ENCODE measurements at places on chromosomes 2 and 18.

GRCh38 chr2:80330527-80331450 is 26.2 kb upstream of the LRRTM1 start:
- no peak for DNase-seq

DNA sequence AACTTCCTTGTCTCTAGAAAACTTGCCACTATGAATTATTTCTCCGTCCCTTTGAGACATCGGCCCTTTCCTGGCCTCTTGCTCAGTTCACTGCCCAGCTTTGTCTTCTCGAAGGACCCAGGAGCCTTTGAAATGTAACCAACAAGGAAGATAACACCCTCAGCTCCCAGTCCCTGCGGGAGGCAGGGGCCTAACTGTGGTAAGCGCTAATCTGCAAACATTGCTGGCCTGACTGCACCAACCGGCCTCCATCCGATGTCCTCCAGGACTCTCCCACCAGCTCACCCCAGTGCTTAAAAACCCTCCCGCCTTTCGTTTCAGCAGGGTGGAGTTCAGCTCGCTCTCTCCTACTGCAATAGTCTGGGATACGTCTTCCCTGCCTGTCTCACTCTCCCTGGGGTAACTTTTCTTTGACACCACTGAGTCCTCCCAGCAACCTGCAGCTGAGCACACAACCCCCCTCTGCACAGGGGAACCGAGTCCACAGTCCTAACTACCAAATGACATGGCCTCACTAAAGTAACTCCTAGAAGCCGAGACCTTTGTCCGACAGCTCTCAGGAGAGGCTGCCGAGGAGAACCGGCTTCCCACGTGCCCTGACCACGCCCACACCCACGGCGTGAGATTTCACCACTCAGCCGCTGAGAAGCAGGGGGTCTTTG is 76.1 kb downstream of the MBP start:
- DNase-seq: no peak

DNA sequence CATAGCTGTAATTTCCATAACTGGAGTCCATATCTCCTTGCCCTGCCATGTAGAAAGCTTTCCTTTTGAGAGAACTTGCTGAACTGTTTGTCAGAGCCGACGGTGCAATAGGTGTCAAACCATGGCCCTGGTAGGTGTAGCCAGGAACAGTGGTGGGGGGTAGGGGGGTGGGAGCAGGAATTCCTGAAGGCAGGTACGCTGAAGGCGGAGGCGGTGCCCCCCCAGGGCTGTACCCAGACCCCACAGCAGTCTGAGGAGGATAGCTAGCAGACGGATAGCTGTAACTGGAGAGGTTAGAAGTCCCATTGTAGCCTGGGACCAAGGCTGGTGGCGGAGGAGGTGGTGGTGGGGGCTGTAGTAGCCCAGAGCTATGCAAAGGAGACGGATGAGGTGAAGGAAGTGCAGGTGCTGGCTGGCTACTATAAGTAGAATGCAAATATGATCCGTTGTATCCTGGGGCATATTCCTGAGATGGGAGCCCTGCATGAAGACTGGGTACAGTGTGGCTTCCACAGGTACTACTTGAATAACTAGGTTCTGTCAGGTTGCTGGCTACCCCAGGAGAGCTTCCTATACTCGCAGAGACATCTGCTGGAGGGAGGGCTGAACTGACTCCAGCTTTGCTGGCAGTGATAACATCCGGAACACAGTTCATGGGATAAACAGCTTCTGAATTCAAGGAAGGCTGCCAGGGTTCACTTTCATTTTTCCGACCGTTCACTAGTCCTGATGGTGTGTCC is 124.8 kb downstream of the FIGN start:
- no peak for DNase-seq

DNA sequence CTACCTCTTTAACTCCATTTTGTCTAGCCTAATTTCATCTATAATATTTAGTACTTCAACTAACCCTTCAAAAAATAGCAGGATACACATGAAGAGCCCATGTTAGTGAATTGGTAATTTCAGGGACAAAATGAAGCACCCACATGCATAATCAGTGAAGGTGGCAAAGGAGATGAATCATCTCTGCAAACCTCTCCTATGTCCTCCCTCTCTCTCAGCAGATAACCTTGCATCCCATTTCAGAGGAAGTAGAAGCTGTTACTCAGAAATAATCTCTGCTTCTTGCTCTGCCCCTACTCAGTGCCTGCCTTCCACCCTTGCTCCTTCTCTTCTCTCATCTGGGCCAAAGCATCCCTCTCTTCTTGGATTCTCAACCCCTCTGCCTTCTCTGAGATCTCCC is 60.2 kb upstream of the CAVIN2 start:
- no peak for DNase-seq

GRCh38 chr2:1498176-1498575 is 84.9 kb downstream of the TPO start:
- no peak for DNase-seq

DNA sequence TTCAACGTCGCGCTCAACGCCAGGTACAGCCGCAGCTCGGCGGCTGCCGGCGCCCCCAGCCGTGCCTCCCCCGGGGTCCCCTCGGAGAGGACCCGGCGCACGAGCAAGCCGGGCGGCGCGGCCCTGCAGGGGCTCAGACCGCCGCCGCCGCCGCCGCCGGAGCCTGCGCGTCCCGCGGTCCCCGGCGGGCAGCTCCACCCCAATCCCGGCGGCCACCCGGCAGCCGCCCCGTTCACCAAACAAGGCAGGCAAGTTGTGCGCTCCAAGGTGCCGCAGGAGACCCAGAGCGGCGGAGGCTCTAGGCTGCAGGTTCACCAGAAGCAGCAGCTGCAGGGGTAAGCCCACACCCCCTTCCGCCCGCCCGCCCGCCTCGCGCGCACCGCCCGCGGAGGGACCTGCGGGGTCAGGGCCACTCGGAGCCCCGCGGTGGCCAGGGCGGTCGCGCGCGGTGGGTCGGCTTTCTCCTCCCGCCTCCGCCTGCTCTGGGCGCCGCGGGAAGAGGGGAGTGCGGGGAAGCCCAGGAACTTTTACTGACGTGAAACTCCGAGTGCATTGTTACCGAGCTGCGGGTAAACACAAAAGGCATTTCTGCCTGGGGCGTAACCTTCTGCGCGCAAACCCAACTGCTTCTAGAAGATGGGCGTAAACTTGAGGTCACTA is 861 bp downstream of the LTBP1 start:
- peak; percentile 7 for DNase-seq

DNA sequence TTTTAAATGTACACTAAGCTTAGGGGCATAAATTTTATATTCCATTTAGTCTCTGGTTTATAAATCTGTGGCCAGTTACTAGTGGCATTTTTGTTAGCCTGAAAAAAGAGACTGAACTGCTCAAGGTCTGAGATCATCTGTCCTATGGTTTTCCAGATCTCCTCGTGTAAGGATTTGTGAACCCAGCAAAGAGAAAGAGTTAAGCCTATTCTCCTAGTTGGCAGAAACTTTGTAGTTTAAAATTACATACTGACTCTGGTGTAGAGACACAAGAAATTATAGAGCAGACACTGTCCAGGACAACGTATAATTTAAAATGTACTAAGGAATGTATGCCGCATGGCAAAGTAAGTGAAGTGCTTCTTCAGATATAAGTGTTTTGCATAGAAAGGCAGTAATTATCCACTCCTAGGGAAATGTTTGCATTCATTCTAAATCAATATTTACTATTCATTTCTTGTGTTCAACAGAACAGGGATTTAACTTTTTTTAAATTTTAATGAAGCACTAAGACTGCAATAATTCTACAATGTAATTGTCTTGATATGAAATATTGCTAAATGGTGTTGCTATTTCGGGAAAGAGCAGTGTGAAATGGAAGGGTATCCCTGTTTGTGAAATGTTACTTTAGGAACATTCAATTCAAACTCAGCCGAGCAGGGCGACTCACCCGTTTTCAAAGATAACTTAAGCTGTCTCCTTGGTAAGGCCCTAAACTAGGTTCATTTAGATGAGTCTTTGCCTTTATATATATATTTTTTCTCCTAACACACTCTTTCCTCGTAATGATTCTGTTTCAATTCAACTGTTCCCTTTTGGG is 508.4 kb upstream of the ZEB2 start:
- no peak for DNase-seq

GRCh38 chr18:9092665-9093064 is 9.8 kb upstream of the NDUFV2 start:
- DNase-seq: no peak

DNA sequence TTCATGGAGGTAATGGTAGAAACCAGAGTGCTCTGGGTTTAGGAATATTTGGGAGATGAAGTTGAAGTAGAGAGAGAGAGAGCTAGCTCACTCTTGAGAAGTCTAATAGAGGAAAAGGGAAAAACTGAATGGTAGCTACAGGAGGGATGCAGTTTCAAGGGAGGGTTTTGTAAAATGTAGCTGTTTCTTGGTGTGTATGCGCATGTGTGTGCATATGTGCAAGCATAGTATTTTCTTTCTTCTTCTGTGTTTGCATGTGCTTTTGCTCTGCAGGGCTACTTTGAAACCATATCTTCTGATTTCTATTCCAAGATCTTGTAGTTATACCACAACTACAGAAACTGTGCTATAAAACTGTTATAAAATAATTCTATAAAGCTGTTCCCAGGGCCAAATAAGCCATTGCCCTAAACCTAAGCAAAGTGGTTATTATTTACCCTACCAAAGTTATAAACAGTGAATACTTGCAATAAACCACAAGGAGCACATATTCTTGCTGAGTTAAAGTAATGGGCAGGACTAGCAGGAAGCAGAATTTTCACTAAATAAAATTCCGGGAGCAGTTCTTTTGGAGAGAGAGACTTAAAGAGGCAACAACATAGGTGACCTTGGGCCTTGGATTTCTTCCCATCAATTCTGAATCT is 145.3 kb upstream of the ZNF521 start:
- DNase-seq: no peak

- DNase-seq: no peak
Observed at GRCh38 chr2:226847090-226847489, 11.2 kb downstream of the RHBDD1 start.

GRCh38 chr2:9712263-9712662 is 81.5 kb upstream of the YWHAQ start:
- DNase-seq: no peak

GRCh38 chr2:75202359-75202758 is 3.0 kb upstream of the TACR1 start:
- DNase-seq: no peak

GRCh38 chr2:48050711-48051110 is 144.4 kb upstream of the FBXO11 start:
- DNase-seq: no peak

- no peak for DNase-seq
Observed at GRCh38 chr2:3277050-3277747, 100.4 kb downstream of the EIPR1 start.

- no peak for DNase-seq
Observed at GRCh38 chr2:64754570-64754969, 100.9 kb upstream of the SERTAD2 start.

- DNase-seq: no peak
Observed at GRCh38 chr2:176819306-176819705, 393.3 kb upstream of the HNRNPA3 start.

DNA sequence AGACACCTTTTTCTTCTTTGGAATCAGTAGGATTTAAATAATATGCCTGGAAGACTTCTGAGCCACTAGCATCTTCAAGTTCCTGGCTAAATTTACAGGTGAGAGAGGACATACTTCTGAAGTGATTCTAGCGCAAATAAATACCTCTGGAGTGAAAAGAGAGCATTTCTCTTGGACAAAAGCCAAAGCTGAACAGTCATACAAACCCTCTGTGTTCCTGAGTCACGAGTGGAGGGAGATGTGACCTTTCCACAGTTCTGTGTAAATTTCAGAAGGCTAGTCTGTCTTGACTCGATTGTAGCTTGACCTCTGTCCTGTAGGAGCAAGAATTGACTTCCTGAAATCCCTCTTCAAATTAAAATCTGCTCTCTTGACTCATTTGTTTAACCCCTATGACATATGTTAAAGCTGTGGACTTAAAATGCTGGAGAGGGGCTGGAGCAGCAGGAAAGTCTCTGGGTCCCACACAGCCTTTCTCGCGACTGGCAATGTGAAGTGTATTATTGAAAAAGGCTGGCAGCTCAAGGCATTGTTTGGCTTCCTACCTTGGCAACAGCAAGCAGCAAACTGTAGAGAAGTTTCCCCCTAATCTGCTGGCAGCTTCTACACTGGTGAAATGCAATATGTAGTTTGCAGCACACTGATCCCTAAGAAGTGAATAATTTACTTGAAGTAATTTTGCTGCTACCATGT is 79.6 kb upstream of the GCFC2 start:
- DNase-seq: no peak

- DNase-seq: no peak
Observed at GRCh38 chr2:48272199-48272598, 257.8 kb upstream of the STON1 start.

DNA sequence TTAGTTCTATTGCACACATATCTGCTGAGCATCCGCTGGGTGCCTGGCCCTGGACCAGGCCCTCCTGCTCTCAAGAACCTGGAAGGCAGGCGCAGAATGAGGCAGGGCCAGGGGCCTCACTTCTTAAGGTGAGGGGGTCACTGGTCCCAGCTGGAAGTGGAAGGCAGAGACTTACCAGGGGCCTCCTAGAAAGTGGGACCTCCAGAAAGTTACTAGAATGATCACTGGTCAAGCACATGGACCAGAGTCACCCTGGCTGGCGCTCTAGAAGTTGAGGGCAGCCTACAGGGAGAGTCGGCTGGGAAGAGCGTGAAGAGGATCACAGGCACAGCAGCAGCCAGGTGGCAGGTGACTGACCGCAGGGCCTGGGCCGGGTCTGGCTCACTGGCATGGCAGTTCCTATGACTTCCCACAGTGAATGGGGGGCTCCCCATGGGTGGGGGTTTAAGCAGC is 26.1 kb upstream of the MAL start:
- DNase-seq: no peak

DNA sequence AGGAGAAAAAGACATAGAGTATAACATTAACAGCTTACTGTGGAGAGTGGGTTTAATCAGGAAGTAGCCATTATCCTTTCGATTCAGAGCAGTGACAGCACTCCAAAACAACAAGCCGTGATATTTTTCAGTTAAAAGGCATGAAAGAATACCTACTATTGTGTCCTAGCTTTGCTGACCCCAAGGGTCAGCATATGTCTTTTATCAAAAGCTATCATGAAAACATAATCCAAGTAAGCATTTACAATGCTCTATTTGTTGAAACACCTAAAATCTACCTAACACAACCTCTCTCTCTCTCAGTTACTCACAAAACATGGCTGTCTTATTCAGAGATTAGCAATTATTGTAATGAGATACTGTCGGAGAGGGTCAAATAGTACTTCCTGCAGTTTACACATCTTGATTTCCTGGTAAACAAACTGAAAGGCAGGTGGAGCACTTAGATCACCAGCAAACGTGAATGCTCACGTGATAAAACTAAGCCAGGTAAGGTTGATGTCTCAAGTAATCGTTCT is 100.0 kb downstream of the BAZ2B start:
- peak; percentile 6 for DNase-seq

- no peak for DNase-seq
Observed at GRCh38 chr18:1408376-1408775, 503.7 kb downstream of the ADCYAP1 start.

DNA sequence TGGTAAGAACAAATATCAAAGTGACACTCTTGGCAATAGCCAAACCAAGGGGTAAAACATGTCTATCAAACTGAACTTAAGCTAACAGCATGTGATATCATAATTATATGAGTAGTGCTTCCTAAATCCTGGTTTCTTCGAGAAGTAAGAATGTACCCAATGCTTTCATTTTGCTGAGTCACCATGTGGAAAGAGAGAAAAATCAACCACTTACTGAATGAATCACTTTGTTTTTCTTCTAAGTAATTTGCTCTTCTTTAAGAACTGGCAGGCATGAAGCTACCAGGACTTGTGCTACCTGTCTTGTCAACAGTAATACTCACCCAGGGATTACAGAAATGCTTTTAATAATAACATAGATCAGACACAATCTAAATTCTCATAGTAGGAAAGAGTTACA is 19.0 kb upstream of the DUSP19 start:
- peak; percentile 82 for DNase-seq

- DNase-seq: no peak
Observed at GRCh38 chr2:240902615-240903041, 3.5 kb upstream of the CROCC2 start.

GRCh38 chr2:64080179-64080578 is 61.0 kb upstream of the VPS54 start:
- no peak for DNase-seq
